Gastrocnemius medialis (tissue), 4 donors: ENCODE measurements at places on chromosomes 1 and 21. TPM values are rescaled to one million over a fixed set of nuclear protein-coding genes. Genes with fewer than 3 reads are reported as not detected.

Gene CASZ1
- total RNA-seq, result 86.8 TPM

Gene LCE1A
- not detected for total RNA-seq

Gene ANKRD34A
- total RNA-seq, result 8.1 TPM

DNA sequence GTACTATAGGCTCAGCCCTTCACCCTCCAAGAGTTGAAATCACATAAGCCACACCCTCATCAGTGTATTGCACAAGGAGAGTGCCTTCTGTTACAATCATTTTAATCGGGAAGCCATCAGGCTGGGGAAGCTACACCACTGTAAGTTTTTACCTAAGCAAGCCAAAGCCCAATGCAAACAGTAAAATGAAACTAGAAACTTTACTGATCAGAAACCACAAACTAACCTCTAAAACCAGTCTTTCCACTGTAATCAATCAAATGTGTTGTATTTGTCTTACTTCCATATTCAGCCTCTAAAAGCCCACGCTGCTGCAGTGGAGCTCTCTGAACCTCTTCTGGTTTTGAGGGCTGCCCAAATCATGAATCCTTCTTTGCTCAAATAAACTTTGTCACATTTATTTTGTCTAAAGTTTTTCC lies 26.2 kb downstream of the CAPN8 start:
- DNase-seq, result no peak
- no peak overlapping the region for H3K4me3 ChIP-seq
- H3K4me1 ChIP-seq, result no peaks in the 10 kb centered on the region
- no peaks in the 10 kb centered on the region for H3K27me3 ChIP-seq

DNA sequence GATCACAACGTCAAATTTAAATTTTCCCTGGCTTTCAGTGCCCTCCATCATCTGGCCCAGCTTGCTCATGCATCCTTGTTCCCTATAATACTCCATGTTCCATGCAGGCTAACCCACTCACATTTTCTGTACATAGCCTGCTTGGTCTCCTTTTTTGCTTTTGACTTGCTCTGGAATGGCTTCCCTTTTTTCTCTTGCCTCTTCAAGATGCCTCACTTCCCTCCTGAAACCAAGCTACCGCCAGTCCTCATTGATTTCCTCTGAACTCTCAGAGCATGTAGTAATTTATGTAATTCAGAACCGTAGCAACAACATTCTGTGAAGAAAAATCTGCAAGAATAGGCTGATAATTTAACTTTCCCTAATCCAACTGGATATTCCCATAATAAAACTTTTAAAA lies 10.3 kb downstream of the CAP1 start:
- H3K27ac ChIP-seq, result no peak overlapping the region
- H3K36me3 ChIP-seq, result no peaks in the 10 kb centered on the region
- no peak for DNase-seq
- peaks cover 28% of the 10 kb centered on the region for H3K4me1 ChIP-seq

DNA sequence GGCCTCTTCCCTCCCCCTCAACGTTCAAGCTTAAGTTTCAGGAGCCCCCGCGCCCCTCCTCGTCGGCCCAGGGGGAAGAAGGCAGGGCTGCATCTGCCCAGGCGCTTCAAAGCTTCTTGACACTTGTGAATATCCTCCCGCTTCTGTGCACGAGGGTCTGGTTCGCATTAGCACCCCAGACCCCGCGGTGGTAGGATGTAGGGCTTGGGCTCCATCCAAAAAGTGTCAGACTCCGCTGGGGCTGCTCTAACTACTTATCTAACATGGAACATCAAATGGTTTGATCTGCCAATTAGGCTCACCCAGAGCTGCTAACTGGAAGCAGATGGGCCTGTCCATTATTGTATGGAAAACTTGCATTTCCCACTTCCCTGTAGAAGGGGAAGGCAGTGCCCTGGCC lies 28.9 kb downstream of the TAS1R2 start:
- H3K36me3 ChIP-seq, result no peaks in the 10 kb centered on the region
- H3K27me3 ChIP-seq, result peaks cover 15% of the 10 kb centered on the region
- H3K4me3 ChIP-seq, result no peak overlapping the region
- no peak for DNase-seq
- no peaks in the 10 kb centered on the region for H3K4me1 ChIP-seq

DNA sequence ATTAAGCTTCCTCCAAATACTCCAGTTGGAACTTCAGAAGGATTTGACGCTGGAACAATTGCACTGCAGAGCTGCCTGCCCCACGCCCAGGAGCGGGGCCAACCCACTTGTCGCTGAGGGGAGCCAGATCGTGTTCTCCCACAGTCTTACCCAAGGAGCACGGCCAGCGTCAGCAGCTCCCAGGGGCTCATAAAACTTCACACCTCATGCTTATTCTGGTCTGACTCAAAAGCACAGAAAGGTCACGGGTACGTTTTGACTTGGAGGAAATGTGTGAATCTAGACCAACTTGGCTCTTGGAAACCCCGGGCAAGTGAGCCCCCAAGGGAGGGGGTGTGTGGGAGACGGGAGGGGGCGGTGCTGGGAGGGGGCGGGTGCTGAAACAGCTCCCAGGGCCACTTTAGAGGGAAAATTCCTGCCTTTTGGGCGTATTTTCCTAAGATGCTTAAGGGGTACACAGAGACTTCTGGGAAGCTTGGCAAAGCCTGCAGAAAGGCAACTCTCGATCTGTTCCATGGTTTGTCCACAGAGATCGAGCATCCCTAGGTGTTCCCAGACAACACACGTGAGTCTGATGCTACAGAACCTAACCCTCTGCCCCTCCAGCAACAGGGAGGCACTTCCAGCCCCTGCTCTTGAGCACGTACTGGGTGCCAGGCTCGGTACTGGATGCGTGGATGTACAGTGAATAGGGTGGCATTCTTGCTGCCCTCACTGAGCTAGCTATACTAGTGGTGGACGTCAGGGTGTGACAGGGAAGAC lies 98.9 kb downstream of the DHRS3 start:
- no peak overlapping the region for H3K4me3 ChIP-seq
- H3K4me1 ChIP-seq, result peaks cover 19% of the 10 kb centered on the region
- peak overlapping the region; percentile 17 for H3K27ac ChIP-seq
- no peaks in the 10 kb centered on the region for H3K27me3 ChIP-seq
- H3K36me3 ChIP-seq, result no peaks in the 10 kb centered on the region

Gene GJA4
- 24.8 TPM for total RNA-seq

Gene S100A10
- total RNA-seq, result 6.4 TPM

DNA sequence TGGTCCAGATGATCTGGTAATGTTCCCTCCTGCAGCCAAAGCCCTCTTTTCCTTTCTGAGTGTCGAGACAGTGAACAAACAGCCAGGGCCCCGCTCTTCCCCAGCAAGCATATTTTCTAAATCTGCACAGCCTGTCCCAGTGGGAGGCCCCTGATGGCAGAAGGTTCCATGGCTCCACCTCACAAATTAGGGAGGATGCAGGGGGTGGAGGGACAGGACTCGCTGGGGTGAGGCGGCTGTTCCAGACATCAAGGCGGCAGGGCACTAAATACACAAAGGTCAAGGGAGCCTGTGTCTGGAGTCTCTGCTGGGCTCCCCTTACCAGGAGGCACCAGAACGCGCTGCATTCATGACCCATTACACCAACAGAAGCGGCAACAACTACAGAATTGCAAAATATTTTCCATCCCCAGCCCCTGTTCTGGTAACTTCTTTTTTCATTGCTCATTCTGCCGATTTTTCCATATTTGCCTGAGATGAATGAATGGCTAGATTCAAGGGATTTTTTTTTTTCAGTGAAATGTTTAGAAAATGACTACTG lies 27.0 kb upstream of the PRELP start:
- peaks cover 5% of the 10 kb centered on the region for H3K27me3 ChIP-seq
- no peaks in the 10 kb centered on the region for H3K4me1 ChIP-seq
- peak overlapping the region; percentile 54 for H3K27ac ChIP-seq
- no peak for DNase-seq
- H3K4me3 ChIP-seq, result no peak overlapping the region
- H3K36me3 ChIP-seq, result no peaks in the 10 kb centered on the region

Gene ITLN2
- not detected for total RNA-seq

Gene GNG12
- 24.5 TPM for total RNA-seq

Gene HAO2
- total RNA-seq, result 0.18 TPM

DNA sequence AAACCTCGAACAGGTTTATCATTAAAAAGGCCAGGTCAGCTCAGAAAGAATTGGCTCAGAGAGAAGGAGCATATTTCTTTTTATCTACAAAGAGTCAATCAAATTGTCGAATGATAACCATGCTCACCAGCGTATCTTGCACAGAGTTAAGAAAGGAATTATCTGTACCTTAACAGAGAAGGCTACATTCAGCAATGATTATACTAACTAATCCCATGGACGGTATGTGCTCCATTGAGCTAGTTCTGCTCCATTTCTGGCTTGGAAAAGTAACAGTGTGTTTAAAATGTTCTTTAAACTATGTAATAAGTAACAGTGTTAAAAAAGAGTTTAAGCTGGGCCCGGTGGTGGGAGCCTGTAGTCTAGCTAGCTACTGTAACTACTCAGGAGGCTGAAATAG lies 4.2 kb downstream of the UBR4 start:
- peak overlapping the region; percentile 96 for H3K27ac ChIP-seq
- peaks cover 65% of the 10 kb centered on the region for H3K4me1 ChIP-seq
- no peaks in the 10 kb centered on the region for H3K36me3 ChIP-seq
- DNase-seq, result no peak

Gene KCNK1
- not detected for total RNA-seq

Gene TLCD4
- 10.3 TPM for total RNA-seq

Gene TNFRSF14
- total RNA-seq, result 6.3 TPM

- DNase-seq, result no peak
- peaks cover 36% of the 10 kb centered on the region for H3K27me3 ChIP-seq
- no peak overlapping the region for H3K4me3 ChIP-seq
- no peak overlapping the region for H3K27ac ChIP-seq
- H3K4me1 ChIP-seq, result no peaks in the 10 kb centered on the region
These were observed 16.8 kb upstream of the RIPK4 start for GRCh38 chr21:41783476-41784180.

Gene ACBD6
- total RNA-seq, result 18.7 TPM

DNA sequence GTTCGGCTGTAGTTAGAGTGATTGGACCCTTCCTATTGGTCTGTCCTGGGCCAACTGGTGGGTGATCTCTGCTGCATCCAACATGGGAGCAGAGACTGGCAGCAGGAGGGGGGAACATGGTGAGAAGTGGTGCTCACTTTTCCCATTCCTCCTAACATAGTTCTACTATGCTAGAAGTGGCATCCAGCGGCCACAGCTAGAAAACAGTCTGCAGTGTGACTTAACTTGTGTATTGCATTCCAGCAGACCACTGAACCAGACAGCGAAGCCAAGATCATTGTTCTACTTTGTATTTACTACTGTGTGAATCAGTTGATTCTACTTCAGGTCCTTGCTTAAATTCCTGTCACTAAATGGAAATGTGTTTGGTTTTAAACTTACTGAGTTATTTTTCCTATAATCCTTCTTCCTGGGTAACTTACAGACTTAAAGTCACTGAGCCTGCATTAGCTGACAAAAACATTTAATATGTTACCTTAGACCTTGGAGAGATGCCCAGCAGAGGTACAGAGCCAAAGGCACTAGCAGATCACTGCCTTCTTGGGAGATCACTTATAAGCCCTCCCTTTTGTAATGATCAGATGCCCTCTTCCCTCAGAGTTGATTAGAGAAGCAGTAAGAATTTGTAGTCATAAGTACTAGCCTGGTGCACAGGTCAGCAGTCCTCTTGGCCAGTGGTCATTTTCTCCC lies 8.2 kb downstream of the FABP3 start:
- no peak overlapping the region for H3K4me3 ChIP-seq
- H3K27me3 ChIP-seq, result no peaks in the 10 kb centered on the region
- peaks cover 55% of the 10 kb centered on the region for H3K36me3 ChIP-seq
- peak overlapping the region; percentile 74 for H3K27ac ChIP-seq

- no peaks in the 10 kb centered on the region for H3K27me3 ChIP-seq
- no peak overlapping the region for H3K4me3 ChIP-seq
- no peak for DNase-seq
- no peak overlapping the region for H3K27ac ChIP-seq
- H3K36me3 ChIP-seq, result peaks cover 37% of the 10 kb centered on the region
These were observed 2.9 kb downstream of the TATDN3 start for GRCh38 chr1:212794561-212795014.

Gene BOLA1
- 24.2 TPM for total RNA-seq

DNA sequence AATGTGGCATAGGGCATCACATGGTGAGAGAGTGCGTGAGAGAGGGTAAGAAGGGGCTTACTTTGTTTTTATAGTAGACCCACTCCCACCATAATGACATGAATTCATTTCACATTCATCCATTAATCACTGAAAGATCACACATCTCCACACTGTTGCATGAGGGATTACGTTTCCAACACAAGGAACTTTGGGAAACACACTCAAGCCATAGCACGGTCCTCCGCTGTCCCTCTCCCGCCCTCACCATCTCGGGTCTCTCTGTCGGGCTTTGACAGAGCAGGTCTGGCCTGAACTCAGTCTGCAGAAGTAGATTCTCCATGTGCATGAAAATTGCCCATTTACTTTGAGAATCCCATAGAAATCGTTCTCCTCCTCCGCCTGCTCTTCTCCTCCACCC lies 312.2 kb downstream of the MATN1 start:
- no peaks in the 10 kb centered on the region for H3K27me3 ChIP-seq
- no peak overlapping the region for H3K4me3 ChIP-seq
- H3K27ac ChIP-seq, result no peak overlapping the region

DNA sequence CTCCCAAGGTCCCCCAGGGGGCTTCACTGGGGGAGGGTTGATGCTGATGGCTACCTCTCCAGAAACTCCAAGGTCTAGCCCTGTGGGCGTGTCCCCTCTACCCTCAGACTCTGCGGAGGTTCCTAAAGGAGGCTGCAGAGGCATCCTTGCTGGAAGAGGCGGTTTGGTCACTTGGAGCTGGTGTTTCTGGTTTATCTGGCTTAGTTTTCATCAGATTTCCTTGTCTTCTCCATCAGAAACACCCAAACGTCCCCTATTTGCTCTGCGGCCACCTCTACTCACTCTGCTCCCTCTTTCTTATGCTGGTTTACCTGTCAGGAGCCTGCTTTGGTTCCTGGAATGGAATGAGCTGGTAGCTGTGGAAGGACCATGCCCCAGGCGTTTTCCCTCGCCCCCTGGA lies 2.5 kb downstream of the PKP1 start:
- no peak for DNase-seq
- no peaks in the 10 kb centered on the region for H3K36me3 ChIP-seq
- peak overlapping the region; percentile 7 for H3K4me3 ChIP-seq
- no peak overlapping the region for H3K27ac ChIP-seq

GRCh38 chr1:150236614-150237100 lies 745 bp upstream of the ANP32E start:
- H3K27me3 ChIP-seq, result no peaks in the 10 kb centered on the region
- peak overlapping the region; percentile 99 for H3K27ac ChIP-seq
- H3K36me3 ChIP-seq, result no peaks in the 10 kb centered on the region

DNA sequence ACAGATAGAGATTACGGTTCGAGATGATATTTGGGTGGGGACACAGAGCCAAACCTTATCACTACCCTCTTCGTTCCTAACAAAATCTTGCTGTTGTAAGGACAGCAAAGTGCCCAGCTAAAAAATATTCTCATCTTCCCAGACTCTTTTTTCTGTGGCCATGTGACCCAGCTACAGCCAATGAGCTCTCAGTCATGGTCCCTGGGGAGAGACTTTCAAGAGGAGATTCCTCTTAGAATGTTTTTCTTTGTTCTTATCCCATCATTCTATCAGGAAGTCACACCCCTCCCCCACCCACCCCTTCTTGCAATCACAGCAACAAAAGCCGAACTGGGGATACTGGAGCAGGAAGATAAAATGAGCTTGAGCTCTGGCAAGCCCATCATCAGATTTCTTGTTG lies 247.1 kb downstream of the CHRM3 start:
- DNase-seq, result no peak
- no peaks in the 10 kb centered on the region for H3K27me3 ChIP-seq
- no peak overlapping the region for H3K27ac ChIP-seq
- no peaks in the 10 kb centered on the region for H3K36me3 ChIP-seq
- H3K4me1 ChIP-seq, result no peaks in the 10 kb centered on the region
- H3K4me3 ChIP-seq, result no peak overlapping the region

- no peaks in the 10 kb centered on the region for H3K27me3 ChIP-seq
- no peak overlapping the region for H3K27ac ChIP-seq
- H3K4me3 ChIP-seq, result no peak overlapping the region
- no peak for DNase-seq
- H3K36me3 ChIP-seq, result no peaks in the 10 kb centered on the region
- no peaks in the 10 kb centered on the region for H3K4me1 ChIP-seq
These were observed 501.0 kb downstream of the SETD4 start for GRCh38 chr21:35559128-35559828.
